ENCODE measurements at places on chromosomes 2 and 18.

- no peak for DNase-seq
Measured at GRCh38 chr2:170354388-170354787, 176.4 kb downstream of the MYO3B start.

GRCh38 chr2:238954841-238955591, 107.1 kb downstream of the TWIST2 start:
- no peak for DNase-seq

GRCh38 chr2:19187323-19188020, 171.0 kb downstream of the OSR1 start:
- DNase-seq: no peak

DNA sequence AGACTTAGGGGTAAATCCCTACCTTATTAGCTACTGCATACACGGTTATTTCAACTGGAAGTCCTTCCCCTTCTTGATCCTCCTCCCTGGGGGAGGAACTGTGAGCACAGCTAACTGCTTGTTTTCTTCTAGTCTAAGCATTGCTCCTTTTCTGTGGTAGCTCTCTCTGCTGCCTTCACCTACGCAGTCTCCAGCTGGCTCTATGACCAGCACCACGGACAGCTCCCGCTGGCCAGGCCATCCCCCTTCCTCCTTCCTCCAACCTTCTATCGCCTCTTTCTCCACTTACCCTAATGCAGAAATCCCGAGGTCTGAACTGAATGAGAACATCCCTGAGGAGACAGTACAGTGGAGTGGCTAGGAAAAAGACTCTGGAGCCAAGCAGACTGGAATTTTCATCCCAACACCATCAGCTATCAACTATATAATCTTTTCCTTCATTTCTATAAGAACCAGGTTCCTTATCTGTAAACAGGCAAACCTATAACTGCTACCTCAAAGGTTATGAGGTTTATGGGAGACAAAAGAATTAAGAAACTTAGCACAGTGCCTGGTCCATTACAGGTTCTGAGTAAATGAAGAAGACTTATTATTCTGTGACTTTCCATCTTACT, 4.7 kb upstream of the CFAP65 start:
- DNase-seq: no peak

GRCh38 chr18:25112821-25113434, 239.0 kb downstream of the ZNF521 start:
- no peak for DNase-seq

DNA sequence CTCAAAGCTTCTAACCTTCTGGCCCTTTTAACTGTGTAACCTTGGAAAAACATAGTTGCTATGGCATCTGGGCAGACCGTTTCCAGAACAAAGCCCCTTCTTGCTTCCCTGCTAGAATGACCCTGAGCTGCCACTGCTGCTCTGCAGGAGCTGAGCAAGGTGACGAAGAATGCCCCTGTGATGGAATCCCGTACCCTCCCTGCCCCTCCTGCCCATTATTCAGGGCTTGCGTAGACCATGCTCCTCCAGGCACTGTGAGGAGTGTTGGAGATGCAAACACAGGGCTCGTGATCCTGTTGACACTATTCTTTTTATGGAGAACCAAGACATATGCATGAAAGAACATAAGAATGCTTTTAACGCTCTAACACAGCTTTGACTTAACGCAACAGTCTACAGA, 191.1 kb downstream of the CDH2 start:
- no peak for DNase-seq

- DNase-seq: no peak
Measured at GRCh38 chr2:171317492-171318125, 116.2 kb downstream of the METTL8 start.

GRCh38 chr18:27500531-27500930, 315.4 kb upstream of the CHST9 start:
- DNase-seq: no peak

GRCh38 chr18:45920367-45920766, 46.8 kb downstream of the EPG5 start:
- no peak for DNase-seq

DNA sequence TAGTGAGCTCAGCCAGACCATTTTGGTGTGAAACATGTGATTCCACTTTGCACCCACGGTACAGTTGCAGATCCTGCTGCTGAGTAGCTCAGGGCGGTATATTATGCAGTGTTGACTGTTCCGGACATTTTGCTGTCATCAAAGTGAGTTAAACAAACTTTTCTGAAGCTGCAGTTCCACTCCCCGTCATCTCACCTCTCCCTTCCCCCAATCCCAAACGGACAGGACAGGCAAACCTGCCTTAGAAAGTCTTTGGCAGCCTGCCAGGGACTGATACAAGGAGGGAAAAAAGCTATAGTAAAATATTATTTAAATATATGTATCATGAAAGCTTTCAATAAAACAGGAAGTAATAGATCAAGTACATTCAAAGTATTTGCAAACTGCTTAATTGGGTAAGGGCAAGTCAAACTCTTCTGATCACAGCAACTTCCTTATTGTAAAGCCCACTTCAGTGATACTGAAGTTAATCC, 35.5 kb upstream of the SP5 start:
- DNase-seq: no peak

DNA sequence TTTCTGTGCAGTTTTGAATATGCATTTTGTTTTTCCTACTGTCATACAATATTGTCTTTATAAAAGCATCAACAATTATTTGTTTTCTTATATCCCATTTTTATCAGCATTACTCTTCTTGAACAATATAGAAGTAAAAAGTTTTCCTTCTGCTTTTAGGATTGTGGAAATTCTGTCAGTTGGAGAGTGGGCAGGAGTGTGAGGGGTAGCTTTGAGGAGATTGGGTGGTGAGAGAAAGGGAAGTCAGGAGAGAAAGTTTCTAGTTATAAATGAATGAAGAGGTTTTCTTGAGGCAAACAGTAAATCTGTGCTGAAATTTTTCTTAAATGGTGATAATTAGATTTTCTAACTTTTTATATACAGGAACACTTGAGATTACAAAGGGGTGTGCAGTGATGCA, 151.7 kb upstream of the NOSTRIN start:
- DNase-seq: no peak

DNA sequence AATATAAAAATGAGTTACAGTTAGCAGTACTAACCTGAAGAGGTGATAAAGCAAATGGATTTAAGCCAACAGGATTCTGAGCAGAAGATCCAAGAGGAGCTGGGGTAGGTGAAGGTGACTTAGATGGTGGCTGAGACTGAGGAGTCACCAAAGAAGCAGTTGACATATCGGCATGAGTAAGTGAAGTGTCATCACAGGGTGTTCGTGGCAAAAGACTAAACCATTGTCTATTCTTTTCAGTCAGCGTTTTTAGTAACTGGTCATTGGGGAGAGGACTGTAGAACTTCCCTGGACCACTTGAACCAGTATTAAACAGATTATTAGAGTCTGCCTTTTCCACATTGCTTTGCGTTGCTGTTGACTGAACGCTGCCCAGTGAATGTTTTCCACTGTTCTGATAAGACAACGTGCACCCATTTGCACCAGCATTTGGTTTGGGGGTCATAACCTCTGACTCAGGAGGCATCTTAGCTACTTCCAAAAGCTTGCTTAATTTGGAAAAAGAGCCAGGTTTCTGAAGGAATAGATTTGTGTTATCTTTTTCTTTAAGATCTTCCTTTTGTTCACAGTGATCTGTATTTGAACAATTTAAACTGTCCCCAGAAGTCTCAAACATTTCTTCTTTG, 63.3 kb upstream of the WDSUB1 start:
- DNase-seq: no peak

GRCh38 chr18:78871618-78872017, 108.0 kb upstream of the SALL3 start:
- DNase-seq: no peak

DNA sequence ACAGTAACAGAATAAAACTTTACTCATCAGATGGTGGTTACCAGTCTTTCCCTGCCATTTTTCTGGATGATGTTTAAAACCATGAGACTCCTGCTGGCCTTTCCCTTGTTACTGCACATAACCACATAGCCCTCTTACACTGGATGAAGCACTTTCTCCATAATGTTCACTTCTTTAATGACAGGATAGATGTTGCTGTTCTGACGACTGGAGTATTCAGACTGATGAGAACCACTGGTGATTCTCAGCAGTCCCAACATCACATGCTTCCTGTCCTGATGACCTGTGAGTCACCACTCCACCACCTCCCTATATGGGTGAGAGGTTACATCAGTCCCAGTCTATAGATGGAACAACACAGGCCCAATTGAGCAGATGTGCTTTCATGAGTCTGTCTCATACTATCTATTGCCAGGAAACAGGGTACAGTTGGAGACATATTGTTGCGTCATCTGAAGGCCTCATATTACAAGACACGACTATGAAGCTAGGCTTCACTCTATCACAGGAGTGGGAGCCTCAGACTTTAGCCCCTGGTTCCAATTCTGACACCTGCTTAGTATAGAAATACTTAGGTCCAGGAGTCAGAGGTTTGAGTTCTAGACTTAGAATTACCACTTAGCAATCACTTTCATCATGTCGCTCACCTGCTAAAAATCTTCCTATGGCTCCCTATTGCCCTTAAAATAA, 145.7 kb upstream of the KLF7 start:
- DNase-seq: no peak

DNA sequence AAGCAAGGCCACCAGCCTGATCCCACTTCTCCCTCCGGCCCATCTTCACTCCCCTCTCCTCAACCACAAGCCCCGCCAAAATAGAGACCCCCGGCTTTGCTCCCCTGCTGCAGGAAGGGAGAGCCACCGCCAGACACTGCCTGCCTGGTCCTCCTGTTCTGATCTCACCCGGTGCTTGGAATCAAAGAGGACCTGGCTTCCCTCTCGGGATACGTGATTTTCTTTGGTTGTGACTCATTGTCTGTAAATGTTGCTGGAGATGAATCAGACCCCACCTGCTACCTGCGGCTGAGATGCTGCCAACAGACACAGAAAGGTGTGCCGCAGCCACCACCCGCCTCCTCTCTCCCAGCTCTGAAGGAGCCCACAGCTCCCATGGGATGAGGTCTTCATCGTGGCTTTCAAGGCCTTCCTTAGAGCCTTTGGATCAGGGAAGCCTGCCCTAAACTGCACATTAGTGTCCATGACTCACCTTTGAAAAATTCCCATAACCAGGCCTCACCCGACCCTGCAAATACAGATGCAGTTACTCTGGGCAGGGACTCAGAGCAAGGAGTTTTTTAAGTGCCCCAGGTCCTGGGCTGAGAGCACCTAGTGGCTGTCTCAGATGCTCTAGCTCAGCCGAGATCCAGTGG, 79.4 kb upstream of the ZNF532 start:
- DNase-seq: no peak

GRCh38 chr18:31671951-31672350, 12.4 kb downstream of the B4GALT6 start:
- no peak for DNase-seq

- no peak for DNase-seq
Measured at GRCh38 chr2:127086990-127087790, 19.8 kb downstream of the BIN1 start.

- no peak for DNase-seq
Measured at GRCh38 chr2:69742322-69742952, 503 bp downstream of the ANXA4 start.

- DNase-seq: no peak
Measured at GRCh38 chr2:137345994-137346393, 580.6 kb downstream of the THSD7B start.

- DNase-seq: no peak
Measured at GRCh38 chr2:227351639-227352038, 26.6 kb downstream of the MFF start.

- no peak for DNase-seq
Measured at GRCh38 chr2:25215232-25215631, 46.9 kb upstream of the POMC start.

All from activated T-cell treated with anti-CD3 and anti-CD28 coated beads for 4 hours (primary cell).